Activated gamma-delta T cell (primary cell): ENCODE measurements at places on chromosomes 2 and 18.

- DNase-seq: no peak
Observed at GRCh38 chr18:42527766-42528165, 572.7 kb downstream of the PIK3C3 start.

GRCh38 chr18:9851511-9851910, 34.3 kb upstream of the TXNDC2 start:
- no peak for DNase-seq

GRCh38 chr18:29191263-29191662, 1014.3 kb upstream of the CDH2 start:
- no peak for DNase-seq

DNA sequence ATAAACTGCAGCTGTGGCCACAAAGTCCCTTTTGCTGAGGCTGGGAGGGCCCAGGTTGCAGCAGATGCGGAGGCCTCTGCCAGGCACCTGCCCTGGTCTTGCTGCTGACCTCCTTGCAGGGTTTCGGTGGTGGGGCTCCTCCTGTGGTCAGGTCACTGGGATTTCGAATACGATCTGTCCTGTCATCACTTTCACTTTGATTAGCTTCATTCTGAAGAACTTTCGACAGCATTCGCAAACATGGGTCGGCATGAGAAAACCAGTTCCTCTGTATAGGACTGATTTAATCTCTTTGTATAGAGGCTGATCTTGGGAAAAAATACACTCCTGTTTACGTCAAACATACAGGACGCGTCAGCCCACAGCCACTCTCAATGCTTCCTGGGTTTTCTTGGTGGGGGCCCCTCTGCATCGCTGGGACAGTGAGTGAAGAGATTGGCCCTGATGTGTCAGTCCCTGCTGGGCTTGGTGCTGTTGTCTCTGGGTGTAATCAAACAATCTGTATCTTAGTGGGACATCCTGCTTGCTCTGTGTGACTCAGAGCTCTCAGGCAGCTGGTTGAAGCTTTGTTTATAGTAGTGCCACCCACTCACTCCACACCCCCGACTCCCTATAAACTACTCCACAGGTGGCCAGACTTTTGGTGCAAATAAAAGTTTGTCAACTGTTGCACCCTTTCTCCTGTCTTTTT, 209.4 kb upstream of the CXCR4 start:
- DNase-seq: no peak

DNA sequence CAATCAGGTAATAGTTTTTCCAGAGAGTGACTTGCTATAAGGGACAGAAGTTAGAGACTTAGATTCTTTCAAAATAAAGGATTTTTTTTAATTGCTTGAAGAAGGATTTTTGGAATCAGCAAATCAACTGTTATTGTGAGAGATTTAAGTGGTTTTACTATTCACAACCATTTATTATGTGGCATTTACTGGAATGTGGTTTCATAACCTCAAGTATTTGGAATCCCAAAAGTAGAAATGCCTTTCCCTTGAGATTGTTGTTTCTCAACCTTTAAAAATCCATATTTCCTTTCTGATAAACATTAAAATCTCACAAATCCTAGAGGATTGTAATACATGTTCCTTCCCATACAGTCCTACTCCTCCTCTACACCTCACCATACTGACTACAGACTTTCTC, 5.0 kb downstream of the TANK start:
- no peak for DNase-seq

DNA sequence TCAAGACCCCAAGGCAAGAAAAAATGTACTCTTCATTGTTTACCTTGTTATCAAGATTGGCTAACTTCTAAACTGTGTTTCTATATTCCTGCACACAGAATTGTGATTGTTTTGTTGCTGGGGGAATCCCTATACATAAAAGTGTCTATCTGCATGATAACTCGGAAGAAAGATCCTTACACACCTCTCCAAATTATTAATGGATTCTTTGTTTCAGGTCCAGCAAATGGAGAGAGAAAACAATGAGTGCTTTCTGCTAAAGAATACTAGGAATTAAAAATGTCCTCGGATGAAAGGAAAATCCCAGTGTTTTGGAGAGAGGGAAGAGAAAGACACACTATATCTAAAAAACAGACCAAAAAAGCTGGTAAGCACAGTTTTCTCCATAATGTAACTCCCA, 6.2 kb upstream of the DAPL1 start:
- no peak for DNase-seq

DNA sequence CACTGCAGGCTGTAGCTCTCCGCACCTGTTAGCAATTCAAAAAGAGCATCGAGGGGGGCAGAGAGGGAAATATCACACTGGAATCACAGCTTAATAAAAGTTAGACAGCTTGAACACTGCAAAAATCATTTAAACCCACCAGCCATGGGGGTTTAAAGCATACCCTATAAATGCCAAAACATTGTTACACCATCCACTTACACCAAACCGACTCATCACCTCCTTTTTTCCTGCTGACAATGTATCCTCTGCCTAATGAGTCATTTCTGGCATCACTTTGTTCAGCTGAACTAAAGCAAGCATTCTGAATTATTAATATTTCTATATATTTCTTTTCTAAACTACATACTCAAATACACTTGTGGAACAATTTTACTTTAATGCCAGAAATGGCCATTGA, 21.6 kb downstream of the MC4R start:
- no peak for DNase-seq
